NCI-H2029 treated with DMSO at 0.1 percent for 48 hours (cell line): ENCODE measurements at places on chromosomes 16 and 17.

- no peak for DNase-seq
Observed at GRCh38 chr17:6070430-6070912, 292 bp downstream of the WSCD1 start.

GRCh38 chr17:56939869-56940484, 20.9 kb downstream of the COIL start:
- DNase-seq, result peak; percentile 52

- no peak for DNase-seq
Observed at GRCh38 chr16:13077816-13078215, 176.4 kb downstream of the SHISA9 start.

DNA sequence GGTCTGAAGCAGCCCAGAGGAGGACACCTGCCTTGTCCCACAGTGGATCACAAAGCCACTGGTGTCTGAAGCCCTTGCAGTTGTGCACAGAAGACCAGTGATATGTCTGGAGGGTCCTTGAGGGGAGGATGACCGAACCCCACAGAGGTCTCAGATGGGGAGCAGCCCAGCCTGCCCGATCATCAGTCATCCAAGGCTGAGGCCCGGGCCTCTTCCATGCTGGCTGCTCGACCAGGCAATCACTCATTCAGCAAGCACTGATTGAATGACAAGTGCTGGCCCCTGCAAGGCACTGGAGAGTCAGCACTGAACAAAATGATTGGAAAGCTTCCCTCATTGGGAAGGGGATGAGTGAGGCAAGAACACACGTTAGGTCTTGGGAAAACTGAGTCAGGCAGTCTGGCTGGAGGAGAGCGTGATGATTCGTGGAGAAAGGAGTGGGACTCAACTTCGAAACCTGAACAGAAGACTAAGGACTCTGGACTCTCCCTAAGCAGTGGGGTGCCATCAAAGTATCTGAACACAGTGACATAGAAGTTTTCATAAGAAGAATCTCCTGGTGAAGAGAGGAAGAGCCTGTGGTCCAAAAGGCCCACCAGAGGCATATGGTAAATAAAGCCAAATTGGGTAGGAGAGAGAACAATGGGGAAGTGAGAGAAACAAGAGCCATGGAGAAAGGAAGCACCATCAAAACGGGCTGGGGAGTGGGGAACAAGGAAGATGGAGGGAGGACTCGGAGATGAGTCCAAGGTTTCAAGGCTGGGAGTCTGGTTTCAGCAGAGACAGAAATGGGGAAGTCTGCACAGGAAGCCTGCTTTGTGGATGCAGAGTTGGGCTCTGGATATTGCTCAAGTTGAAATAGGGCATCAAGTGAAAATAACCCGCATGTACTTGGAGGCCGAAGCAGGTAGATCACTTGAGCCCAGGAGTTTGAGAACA, 10.2 kb downstream of the PIK3R5 start:
- no peak for DNase-seq

DNA sequence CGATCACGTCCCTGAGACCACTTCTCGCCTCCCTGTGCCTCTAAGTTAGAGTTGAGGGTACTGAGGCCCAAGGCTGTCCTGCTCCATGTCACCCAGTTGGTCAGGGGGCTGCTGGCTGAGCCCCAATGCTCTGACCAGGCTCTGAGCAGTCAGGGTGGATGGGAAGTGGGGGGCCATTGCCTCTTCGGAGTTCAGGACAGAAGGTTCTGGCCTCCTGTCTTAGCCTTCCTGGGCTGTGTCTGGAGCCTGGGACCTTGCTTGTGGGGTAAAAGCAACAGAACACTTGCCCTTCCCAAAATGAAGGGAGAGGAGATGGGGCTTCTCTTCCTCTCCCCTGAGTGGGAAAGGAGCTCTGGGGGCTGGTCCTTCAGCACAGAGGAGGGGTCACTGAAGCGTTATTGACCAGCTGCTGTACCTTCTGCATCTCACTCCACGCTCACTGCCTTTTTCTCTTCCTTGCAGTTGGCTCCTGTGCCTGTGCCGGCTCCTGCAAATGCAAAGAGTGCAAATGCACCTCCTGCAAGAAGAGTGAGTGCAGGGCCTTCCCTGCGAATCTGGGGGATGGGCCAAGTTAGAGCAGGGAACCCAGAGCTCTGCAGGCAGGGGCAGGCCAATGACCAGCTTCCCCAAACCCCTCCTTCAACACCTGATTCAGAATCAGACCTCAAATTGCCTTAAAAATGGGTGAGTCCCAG, 580 bp downstream of the MT1X start:
- no peak for DNase-seq

DNA sequence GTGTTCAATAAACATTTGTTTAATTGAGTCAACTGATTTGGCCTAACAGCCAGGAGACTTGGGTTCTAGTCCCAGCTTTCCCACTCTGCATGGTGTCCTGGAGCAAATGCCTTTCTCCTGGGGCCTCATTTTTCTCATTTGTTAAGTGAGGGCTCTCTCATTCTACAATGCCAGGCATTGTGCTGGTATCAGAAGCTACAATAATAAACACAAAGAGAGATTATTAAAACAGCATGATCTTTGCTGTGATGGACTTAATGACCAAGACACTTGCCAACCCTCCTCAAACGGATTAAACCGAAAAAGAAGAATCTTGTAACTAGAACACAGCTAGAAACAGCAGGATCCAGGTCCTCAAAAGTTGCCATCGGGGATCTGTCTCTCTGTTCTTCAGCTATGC, 4.8 kb upstream of the VAMP2 start:
- DNase-seq, result no peak

GRCh38 chr16:68263559-68264127, 683 bp upstream of the SLC7A6 start:
- DNase-seq, result no peak

GRCh38 chr17:79027274-79027924, 3.4 kb downstream of the C1QTNF1 start:
- no peak for DNase-seq

DNA sequence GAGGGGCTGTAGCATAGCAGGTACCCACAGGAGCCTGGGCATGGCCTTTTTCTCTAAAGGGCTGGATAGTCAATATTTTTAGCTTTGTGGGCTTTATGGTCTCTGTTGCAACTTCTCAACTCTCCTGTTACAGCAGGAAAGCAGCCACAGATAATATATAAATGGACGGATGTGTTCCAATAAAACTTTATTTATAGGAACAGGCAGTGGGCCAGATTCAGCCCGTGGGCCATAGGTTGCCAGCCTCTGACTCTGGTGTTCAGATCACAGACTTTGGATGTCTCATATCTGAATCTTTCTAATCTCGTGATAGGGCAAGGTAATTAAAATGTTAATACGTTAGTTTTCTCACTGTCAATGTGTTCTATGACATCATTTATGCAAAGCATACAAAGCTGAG, 136.4 kb downstream of the WWOX start:
- no peak for DNase-seq

DNA sequence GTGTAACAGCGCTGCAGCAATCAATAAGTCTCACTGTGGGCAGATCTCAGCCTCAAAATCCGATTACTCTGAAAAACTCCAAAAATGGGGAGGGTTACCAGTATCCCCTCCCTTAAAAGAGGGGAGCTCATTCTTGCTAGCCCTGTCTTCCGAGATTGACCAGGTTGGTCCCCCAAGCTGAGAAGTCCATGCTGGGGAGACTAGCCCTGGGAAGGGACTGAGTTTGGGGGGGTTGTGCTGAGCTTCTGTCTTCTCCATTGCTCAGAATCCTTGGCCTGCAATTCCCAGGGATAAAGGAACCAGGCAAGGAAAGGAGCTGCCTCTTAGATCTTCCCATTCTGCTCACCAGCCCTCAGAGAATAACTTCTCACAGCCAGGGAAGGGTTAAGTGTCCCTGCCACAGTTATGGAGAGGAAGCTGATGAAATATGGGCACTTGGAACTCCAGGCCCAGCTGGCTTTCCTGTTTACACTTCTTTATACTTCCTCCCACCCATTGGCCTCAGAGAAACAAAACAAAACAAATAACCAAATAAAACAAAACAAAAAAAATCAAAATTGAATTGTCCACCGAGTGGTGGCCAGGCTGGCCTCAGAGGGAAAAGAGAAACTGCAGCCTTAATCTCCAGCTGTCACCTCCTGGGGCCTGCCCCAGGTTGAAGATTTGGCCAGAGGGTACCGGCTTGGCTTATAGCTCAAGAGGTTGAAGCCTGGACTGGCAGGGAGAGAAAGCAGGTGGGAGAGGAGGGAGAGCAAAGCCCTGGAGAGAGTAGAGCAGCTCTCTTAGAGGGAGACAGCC, 2.6 kb downstream of the HOXB3 start:
- DNase-seq, result peak; percentile 89

GRCh38 chr16:52470585-52470984, 76.4 kb downstream of the TOX3 start:
- DNase-seq, result peak; percentile 30

GRCh38 chr17:63136369-63137012, 170.5 kb downstream of the TANC2 start:
- no peak for DNase-seq

GRCh38 chr16:80591071-80591915, 50.5 kb downstream of the DYNLRB2 start:
- DNase-seq, result no peak

DNA sequence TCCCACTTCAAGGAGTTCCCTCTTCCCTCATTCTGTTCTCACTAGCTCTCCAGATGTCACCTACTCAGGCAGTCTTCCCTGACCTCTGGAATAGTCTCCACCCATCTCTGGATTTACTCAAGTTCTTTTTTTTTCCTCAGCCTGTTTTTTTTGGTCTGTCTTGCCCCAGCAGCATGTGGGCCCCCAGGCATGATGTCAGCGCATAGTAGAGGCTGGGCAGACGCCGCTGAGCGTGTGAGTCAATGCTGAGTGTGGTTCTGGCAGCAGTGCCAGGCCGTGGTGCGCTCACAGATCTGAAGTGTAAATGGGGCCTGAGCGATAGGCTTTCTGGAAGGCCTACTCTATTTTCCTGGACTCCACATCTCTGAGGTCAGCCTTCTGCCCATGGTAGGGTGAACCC, 2.7 kb upstream of the KCNJ18 start:
- no peak for DNase-seq

DNA sequence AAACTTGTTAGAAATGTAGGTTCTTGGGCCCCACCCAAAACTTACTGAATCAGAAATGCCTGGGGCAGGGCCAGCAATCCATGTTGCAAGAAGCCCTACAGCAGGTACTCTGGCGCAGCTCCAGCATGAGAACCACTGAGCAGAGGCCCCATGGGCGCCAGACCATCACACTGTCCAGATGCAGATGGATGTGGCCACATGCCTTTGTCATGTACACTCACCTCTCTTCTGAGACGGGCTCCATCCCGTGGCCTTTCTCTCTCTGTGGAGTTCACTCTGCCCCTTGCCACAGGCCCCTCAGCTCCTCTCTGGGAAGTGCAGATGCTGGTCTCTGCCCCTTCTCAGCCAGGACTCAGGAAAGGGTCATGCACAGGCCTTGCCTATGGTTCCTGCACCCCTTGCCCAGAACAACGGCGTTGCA, 2.3 kb upstream of the CCNF start:
- no peak for DNase-seq
